ENCODE measurements at places on chromosomes 2 and 18. TPM values are rescaled to one million over a fixed set of nuclear protein-coding genes. Genes with fewer than 3 reads are reported as not detected.

Gene EVA1A
- total RNA-seq = 11.5 TPM

Gene UNC80
- 3.1 TPM for total RNA-seq

Gene ATOH8
- 1.3 TPM for total RNA-seq

Gene MC4R
- not detected for total RNA-seq

Gene POMC
- 6.5 TPM for total RNA-seq

Gene PRSS56
- not detected for total RNA-seq

Gene CCDC150
- total RNA-seq = 40.1 TPM

Gene LYPD6B
- total RNA-seq = 140 TPM

Gene RFX8
- total RNA-seq = not detected

Gene RAB11FIP5
- total RNA-seq = 22.0 TPM

Gene FAM124B
- total RNA-seq = not detected

Gene ZNF892
- 18.0 TPM for total RNA-seq

Gene SOCS6
- total RNA-seq = 36.3 TPM

Gene BOLL
- 0.22 TPM for total RNA-seq

Gene RESP18
- total RNA-seq = not detected

Gene SERPINB2
- not detected for total RNA-seq

Gene LIMS2
- total RNA-seq = 6.1 TPM

Gene VIT
- not detected for total RNA-seq

Gene ALK
- total RNA-seq = not detected

Gene TTN
- 12.2 TPM for total RNA-seq

Gene SERPINB13
- total RNA-seq = not detected

Gene RAMP1
- total RNA-seq = 105 TPM

Gene GALNT3
- 18.4 TPM for total RNA-seq

Gene RMC1
- 28.5 TPM for total RNA-seq
